Activated CD4-positive, alpha-beta T cell treated with anti-CD3 and anti-CD28 coated beads for 24 hours (primary cell): ENCODE measurements at places on chromosomes 3 and 15.

DNA sequence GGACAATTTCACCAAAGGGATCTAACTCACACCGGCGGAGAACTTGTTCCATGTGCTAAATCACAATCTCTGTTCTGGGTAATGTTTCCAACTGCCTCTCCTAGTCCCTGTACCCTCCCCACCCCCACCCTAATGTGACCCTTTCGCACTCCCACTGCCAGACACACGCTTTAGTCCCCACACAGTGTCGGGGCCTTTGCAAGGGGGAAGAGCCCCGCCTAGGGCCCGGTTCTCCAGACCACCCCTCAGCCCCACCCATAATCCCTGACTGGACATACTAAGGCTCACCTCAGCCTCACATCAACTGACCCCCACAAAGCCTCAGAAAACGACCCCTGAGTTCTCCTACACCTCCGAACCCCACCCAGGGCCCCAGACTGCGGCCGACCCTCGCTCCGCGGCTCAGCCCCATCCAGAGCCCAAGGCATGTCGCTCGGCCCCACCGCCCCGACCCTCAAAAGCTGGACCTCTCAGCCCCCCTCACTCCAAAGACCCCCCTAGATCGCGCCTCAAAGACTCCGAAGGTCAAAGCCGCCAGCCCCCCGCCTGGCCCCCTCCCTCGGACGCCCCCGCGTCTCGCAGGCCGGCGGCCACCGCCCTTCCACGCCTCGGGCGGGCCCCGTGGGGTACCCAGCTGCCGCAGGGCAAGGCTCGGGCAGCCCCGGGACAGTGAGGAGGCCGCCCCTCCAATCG lies 72.0 kb upstream of the MAP4 start:
- no peak for DNase-seq

- no peak for DNase-seq
These were observed 2.2 kb upstream of the UBA3 start for GRCh38 chr3:69082361-69082760.

- peak; percentile 9 for DNase-seq
These were observed 8.6 kb upstream of the SST start for GRCh38 chr3:187678726-187679268.

- no peak for DNase-seq
These were observed 323.5 kb downstream of the ERC2 start for GRCh38 chr3:56144805-56145204.

DNA sequence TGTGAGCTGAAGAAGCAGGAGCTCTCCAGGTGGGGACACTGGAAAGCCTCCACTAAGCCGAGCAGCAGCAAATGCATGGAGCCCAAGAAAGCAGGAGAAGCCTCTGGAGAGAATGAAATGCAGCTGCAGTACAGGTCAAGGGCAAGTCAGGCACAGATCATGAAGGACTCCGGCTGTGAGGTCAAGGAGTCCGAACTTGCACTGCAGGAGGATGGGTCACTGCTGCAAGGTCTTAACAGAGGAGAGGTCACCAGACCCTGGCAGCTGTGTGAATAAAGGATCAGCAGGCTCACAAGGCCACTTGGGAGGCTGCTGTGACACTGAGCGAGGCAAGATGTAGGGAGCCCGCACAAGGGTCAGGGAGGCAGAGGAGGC lies 24.7 kb upstream of the SLC41A3 start:
- DNase-seq: no peak

- DNase-seq: peak; percentile 15
These were observed 3.6 kb downstream of the PDIA3 start for GRCh38 chr15:43749690-43750345.

- no peak for DNase-seq
These were observed 33.0 kb upstream of the MUC4 start for GRCh38 chr3:195844671-195845218.

GRCh38 chr3:76859596-76859995 lies 180.3 kb upstream of the ROBO2 start:
- no peak for DNase-seq

DNA sequence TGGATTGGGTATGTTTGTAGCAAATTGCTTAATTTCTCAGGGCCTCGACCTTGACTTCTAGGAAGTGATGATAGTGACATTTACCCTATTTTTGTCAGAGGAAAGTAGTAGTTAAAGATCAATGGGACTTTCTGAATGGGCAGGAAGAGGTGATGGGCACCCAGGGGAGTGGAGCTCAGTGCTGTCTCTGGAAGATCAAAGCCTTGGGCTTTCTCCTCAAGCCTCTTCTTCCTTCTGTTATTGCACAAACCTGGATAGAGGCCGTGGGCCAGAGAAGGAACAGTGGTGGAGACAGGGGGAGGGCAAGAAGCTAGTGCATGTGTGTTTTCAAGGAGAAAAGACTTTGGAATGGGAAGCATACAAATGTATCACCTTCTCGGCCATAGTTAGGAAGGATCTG lies 44.9 kb upstream of the EOMES start:
- no peak for DNase-seq

- no peak for DNase-seq
These were observed 52.1 kb upstream of the TLE3 start for GRCh38 chr15:70149667-70150404.

DNA sequence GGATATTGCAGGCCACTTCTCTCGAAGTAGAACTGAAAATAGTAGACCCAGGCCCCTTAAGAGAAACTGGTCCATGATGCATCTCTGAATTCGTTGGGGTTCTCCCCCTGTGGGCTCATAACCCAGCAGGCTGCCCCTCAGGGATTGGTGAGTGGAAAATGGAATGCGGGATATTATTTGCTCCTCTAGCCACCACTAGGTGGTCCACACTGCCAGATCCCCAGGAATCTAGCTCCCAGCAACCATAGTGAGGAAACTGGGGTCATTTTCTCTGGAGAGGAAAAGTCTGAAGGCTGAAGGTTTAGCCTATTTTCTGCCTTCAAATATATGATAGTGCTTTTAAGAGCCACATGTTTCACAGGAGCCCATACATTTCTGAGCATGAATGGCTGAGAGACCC lies 6.7 kb downstream of the CX3CR1 start:
- DNase-seq: no peak

DNA sequence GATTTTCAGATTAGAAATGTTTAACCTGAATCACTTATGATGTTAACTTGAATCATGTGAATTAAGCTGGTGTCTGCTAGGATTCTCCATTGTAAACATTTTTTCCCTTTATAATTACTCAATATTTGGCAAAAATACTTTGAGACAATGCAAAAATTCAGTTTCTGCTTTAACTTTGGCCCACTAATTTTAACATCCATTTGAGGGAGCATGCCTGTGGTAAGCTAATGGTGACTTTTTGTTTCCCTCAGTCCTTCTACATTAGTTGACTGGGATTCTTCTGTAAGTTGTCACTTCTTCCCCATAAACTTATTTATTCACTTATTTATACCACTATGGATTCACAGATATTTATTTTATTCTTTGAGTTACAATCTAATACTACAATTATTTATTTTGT lies 59.3 kb downstream of the PIK3R4 start:
- DNase-seq: no peak

- no peak for DNase-seq
These were observed 96.5 kb upstream of the TNFAIP8L3 start for GRCh38 chr15:51191072-51191670.

DNA sequence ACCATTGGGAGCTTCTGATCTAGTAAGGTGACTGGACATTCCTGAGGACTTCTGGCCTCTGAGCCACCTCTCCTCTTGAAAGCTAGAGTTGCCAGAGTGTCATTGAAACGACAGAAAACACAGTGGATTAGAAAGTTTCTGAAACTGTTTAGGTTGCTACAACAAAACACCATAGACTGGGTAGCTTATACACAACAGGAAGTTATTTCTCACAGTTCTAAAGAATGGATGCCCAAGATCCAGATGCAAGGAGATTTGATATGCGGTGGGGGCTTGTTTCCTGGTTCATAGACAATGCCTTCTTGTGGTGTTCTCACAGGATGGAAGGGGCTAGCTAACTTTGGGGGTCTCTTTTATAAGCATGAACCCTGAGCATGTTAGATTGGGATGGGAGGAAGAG lies 43.3 kb upstream of the ZNF385D start:
- DNase-seq: no peak

GRCh38 chr3:186940967-186941366 lies 10.6 kb downstream of the ST6GAL1 start:
- no peak for DNase-seq

- DNase-seq: no peak
These were observed 37.0 kb downstream of the GNB5 start for GRCh38 chr15:52153900-52154895.

DNA sequence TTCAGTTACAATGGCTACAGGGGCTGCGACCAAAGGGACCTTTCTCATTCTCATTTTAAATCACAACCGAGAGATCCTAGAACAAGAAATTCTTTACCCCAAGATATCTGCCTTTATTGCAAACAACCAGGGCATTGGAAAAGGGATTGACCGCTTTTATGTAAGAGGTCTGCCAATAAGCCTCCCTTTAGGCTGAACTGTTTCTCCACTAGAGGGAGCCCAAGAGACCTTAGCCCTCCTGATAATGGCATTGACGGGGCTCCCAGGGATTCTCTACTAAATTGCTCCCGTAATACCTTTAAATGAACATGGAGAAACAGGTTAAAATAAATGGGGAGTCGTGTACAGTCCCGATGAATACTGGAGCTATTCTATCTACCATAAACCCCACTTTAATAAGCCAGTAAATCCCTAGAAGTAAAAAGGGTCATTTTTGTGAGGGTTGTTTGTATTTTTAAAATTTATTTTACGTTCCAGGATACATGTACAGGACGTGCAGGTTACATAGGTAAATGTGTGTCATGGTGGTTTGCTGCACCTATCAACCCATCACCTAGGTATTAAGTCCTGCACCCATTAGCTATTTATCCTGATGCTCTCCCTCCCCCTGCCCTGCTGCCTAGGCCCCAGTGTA lies 7.5 kb upstream of the IGSF10 start:
- DNase-seq: no peak

GRCh38 chr3:71376503-71376902 lies 207.0 kb downstream of the FOXP1 start:
- DNase-seq: no peak

GRCh38 chr3:44890258-44890657 lies 15.8 kb downstream of the TGM4 start:
- DNase-seq: no peak

DNA sequence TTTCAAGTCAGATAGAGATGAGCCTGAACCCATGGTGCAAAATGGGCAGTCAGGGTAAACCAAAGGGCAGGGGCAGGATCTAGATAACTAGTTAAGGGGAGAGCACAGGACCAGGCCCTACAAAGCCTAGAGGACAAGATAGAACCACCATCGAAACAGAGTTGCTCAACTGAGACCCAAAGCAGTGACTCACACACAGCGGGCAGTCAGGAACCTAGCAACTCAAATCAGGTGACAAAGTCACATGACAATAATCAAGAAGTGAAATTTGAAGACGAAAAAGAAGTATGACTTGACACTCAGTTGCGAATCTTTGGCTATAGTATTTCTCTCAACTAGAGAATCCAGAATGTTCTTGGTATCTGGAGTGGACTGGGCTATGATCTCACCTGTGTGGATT lies 136.0 kb upstream of the PTPRG start:
- DNase-seq: no peak

- DNase-seq: no peak
These were observed 126.8 kb downstream of the TGFBR2 start for GRCh38 chr3:30733209-30733608.

DNA sequence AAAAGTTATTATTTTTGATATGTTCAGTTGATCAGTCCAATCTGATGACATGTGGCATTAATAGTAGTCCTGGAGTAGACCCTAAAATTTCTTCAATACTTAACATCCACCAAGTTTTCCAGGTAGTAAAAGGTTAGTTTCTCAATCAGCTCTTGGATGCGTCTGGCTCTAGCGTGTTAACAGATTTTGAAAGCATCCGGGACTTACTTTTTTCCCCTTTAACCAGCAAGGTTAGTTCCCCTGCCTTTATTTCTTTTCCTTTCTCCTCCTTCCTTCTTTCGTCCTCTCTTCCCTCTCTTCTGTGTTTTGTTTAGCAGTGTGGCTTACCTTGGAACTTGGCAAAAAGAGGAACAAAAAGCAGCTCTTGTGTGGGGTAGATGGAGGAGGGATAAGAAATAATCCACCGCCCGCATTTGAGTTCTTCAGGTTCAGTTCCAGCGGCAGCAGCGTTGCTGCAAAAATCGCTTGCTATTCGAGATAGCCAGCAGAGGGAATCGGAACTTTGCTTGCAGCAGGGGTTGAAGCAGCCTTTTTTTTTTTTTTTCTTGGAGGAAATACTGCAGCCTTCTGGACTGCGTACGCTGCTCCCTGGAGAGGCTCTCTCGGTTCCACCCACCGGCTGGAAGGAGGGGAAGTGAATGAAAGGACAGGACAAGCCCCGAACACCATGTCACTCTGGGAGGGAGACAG lies at the start of gene RBMS3:
TSS of gene RBMS3 (plus strand) at position 668 of the 690 bp plus-strand sequence.
- DNase-seq: no peak
